Kidney (tissue), 22 donors: ENCODE measurements at places on chromosomes 16 and 17. TPM values are rescaled to one million over a fixed set of nuclear protein-coding genes. Genes with fewer than 3 reads are reported as not detected.

GRCh38 chr17:17740615-17741348 is 59.5 kb downstream of the RAI1 start:
- H3K4me1 ChIP-seq: peaks cover 29% of the 10 kb centered on the region
- H3K4me3 ChIP-seq: no peak overlapping the region
- no peaks in the 10 kb centered on the region for H3K27me3 ChIP-seq
- H3K36me3 ChIP-seq: no peaks in the 10 kb centered on the region
- no peak for DNase-seq

KLHL10 gene
- 0.28 TPM for total RNA-seq

ZDHHC1 gene
- total RNA-seq: 23.6 TPM

SALL1 gene
- total RNA-seq: 75.3 TPM

DNA sequence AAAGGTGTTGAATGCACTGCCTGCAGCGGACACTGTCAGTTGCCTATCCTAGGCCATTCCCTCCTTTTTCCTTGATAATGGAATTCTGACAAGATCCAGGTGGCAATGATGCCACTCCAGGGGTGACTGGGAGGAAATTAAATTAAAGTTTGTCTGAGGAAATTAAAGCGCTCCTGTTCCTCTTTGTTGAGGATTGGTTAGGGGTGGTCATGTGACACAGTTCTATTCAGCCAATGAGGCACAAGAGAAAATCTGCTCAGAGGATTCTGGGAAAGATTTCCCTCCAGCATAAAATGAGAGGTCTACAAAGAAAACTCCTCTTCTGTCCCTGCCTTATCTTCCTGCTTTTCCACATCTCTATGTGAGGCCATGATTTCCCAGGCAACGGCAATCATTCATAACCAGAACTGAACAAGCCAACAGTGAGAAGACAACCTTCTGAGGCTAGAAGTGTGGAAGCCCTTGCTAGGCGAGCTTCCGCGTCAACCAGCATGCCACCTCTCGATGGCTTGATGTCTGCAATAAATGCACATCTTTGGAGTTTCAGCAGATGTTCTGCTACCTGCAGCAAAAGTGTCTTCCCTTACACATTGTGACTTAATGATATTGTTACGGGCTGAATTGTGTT is 5.6 kb upstream of the BCO1 start:
- H3K4me3 ChIP-seq: no peak overlapping the region
- H3K27me3 ChIP-seq: no peaks in the 10 kb centered on the region
- no peaks in the 10 kb centered on the region for H3K36me3 ChIP-seq
- H3K27ac ChIP-seq: no peak overlapping the region
- no peaks in the 10 kb centered on the region for H3K4me1 ChIP-seq
- DNase-seq: no peak

GRCh38 chr16:8631818-8632465 is 10.4 kb downstream of the METTL22 start:
- no peak overlapping the region for H3K27ac ChIP-seq
- no peaks in the 10 kb centered on the region for H3K4me1 ChIP-seq
- no peak overlapping the region for H3K4me3 ChIP-seq
- no peaks in the 10 kb centered on the region for H3K27me3 ChIP-seq
- peaks cover 8% of the 10 kb centered on the region for H3K36me3 ChIP-seq

DHRS7C gene
- total RNA-seq: not detected

TEKT5 gene
- total RNA-seq: 0.57 TPM

PTGES3L gene
- 0.85 TPM for total RNA-seq

GRCh38 chr17:60372790-60373483 is 19.0 kb downstream of the USP32 start:
- no peaks in the 10 kb centered on the region for H3K27me3 ChIP-seq
- no peaks in the 10 kb centered on the region for H3K36me3 ChIP-seq
- no peak for DNase-seq
- no peak overlapping the region for H3K27ac ChIP-seq

ERCC4 gene
- total RNA-seq: 10.5 TPM

DNA sequence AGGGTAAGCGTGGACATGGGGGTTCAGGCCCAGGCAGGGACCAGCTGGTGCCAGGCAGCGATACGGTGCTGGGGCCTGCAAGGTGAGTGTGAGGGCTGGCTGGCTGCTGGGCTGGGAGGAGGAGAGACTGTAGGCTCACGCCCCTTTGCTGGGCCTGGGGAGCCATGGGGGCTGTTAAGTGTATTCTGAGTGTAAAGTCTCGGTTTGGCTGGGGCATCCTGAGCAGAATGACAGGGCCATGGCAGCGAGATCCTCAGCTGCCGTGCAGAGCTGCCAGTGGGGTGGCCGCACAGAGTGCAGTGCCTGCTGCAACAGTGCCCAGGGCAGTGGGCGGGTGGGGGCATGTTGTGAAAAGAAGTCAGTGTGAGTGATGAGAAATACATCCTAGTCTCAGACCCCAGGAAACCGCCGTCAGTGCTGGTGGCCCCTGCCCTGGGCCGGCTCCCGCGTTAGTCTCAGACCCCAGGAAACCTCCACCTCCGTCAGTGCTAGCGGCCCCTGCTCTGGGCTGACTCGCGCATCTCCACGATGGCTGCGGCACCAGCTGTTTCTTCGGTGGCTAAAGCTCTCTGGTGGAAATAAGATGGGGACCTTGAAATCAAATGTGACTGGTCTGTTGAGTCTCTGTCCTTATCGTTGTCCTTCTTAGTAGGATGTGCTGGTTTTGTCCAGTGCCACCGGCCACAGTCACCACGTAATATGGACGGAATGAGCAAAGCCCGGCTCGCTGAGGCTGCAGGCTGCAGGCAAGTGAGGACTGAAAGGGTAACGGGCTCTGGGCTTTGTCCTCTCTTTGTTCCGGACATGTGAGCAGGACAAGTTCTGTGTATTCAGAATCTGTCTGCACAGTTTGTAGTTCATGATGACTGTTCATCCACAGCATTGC is 22.9 kb downstream of the ACSF3 start:
- no peak overlapping the region for H3K4me3 ChIP-seq
- peaks cover 2% of the 10 kb centered on the region for H3K4me1 ChIP-seq
- no peaks in the 10 kb centered on the region for H3K27me3 ChIP-seq
- no peak for DNase-seq
- no peak overlapping the region for H3K27ac ChIP-seq
- peaks cover 5% of the 10 kb centered on the region for H3K36me3 ChIP-seq

DNA sequence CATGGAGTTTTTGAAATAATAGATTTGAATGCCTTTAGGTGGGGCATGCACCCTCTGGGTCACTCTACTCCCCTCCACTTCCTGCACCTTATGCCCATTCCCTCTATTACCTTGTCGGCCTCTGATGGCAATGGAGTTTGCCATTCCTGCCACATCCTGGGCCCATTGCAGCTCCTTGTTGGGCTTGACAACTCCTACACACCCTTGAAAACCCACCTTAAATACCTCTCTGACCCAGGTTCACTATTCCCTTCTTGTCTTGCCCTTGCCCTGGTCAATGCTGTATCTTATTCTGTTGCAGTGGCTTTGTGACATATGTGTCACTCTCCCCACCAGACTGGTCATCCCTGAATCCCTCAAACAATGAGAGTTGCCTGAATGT is 2.4 kb downstream of the CCR7 start:
- H3K36me3 ChIP-seq: no peaks in the 10 kb centered on the region
- DNase-seq: no peak
- H3K4me1 ChIP-seq: peaks cover 14% of the 10 kb centered on the region
- H3K27me3 ChIP-seq: no peaks in the 10 kb centered on the region
- no peak overlapping the region for H3K4me3 ChIP-seq
- no peak overlapping the region for H3K27ac ChIP-seq

DNA sequence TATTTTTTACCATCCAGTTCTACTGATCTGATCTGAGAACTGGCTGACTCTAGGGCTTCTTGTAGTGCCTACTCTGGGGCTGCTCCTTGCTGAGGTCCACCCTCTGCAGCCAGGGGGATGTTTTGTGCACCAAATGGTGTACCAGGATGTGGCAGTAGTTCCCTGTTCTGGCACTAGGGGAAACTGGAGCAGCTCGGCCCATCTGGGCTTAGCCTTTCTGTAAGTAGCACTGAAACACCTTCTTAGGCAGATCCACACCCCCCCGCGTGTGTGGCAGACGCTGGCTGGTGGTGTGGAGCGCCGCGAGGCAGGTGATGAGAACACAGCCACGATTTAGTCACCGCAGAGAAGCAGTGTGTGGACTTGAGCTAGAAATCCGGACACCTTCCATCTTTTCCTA is 17.0 kb downstream of the DUSP14 start:
- H3K4me3 ChIP-seq: no peak overlapping the region
- peaks cover 2% of the 10 kb centered on the region for H3K36me3 ChIP-seq
- no peak for DNase-seq
- H3K27ac ChIP-seq: no peak overlapping the region

NUP88 gene
- total RNA-seq: 57.9 TPM

- peak; percentile 43 for DNase-seq
- no peaks in the 10 kb centered on the region for H3K36me3 ChIP-seq
- H3K4me1 ChIP-seq: no peaks in the 10 kb centered on the region
Measured at GRCh38 chr16:78230832-78231231, 131.4 kb downstream of the WWOX start.

DNA sequence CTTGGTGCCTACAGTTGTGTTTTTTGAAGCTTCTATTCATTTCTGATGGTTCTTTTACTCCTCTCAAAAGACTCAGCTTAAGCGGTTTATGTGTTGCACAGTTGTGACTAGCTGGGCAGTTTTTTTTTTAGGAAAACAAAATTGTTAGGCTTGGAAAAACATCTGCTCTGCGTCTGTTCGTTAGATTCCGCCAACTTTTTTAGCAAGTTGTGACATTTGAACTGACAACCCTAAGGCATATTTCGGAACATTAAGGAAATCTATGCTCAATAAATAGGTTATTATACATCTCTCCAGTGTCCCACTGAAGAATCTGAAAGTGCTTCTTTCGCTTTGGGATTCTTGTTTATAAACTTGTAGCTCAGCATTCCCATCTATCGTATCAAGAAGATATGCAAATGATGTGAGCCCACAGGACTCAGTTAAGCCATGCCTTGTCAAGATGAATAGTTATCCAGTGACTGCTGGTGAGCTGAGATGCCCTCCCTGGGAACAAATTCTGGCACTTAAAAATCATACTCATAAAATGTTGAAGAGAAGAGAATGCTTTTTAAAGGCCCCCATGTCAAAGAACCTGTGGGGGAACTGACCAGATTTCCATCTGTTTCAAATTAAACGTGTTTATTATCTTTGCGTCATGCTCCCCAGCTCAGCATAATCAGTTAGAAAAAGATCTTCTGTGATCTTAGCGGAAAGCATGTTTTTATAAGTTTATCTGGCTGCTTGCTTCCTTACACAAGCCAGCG is 109.0 kb upstream of the FAM20A start:
- no peaks in the 10 kb centered on the region for H3K36me3 ChIP-seq
- peaks cover 4% of the 10 kb centered on the region for H3K4me1 ChIP-seq
- H3K27me3 ChIP-seq: no peaks in the 10 kb centered on the region
